NCI-H1048 (cell line): ENCODE measurements at places on chromosomes 5 and 9.

GRCh38 chr9:123162791-123163345 lies 105.5 kb downstream of the STRBP start:
- DNase-seq: no peak

DNA sequence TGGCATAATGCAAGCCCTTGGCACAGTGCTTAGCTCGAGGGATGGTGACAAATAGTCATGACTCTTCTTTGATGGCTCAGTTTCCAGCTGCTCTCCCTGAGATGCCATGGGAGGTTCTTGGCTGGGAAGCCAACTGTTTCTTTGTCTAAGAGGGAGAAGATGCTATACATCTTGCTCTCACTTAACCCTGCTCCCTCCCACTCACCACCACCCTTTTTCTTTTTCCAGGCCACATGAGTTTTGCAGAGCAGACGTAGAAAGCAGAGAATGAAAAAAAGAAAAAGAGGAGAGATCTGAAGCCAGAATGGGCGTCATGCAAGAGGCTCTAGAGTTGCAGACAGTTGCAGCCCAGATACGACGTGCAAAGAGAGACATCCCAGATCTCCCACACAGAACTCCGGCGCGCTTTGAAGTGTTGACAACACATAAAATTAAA lies 160.5 kb downstream of the FGF18 start:
- DNase-seq: no peak

- DNase-seq: no peak
These were observed 22.4 kb downstream of the ABITRAM start for GRCh38 chr9:108956631-108957026.

GRCh38 chr5:2746561-2747032 lies 4.9 kb downstream of the IRX2 start:
- DNase-seq: no peak

DNA sequence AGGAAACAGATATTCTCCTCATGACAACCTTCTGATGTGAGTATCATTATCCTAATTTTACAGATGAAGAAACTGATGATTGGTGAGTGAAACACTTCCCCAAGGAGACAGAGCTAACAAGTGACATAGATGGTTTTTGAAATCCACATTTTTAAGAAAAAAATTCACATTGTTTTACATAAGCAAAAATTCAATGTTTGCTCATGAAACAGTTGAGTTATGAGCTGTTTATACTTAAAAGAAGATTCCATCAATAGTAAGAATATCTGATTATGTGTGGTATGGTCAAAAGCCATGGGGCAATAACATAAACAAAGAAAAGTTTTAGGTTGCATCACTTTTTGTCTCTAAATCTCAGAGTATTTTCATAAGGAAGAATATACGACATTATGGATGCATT lies 167.9 kb upstream of the PAPPA start:
- no peak for DNase-seq

GRCh38 chr5:88380332-88380731 lies 111.7 kb upstream of the TMEM161B start:
- no peak for DNase-seq

GRCh38 chr5:137616046-137616445 lies 116.9 kb upstream of the SPOCK1 start:
- no peak for DNase-seq

GRCh38 chr9:8244505-8245092 lies 445.0 kb upstream of the DMAC1 start:
- DNase-seq: no peak

- DNase-seq: no peak
These were observed 72.6 kb downstream of the SMARCA2 start for GRCh38 chr9:2087500-2088313.

DNA sequence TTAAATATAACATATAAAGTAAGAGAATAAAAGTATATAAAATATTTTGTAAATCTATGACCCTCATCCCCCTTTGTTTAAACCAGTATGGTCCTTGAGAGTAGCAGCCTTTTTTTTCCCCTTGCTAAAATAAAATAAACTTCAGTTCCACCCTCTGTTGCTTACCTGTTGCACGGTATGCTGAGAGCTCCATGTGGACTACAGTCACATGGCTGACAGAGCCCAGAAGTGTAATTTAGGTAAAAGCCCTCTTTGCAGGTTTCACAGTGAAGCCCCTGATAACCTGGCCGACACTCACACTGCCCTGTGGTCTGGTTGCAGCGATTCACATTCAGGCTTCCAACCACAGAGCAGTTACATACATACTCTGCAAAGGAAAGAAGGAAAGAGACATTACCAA lies 55.1 kb downstream of the MEGF9 start:
- no peak for DNase-seq

DNA sequence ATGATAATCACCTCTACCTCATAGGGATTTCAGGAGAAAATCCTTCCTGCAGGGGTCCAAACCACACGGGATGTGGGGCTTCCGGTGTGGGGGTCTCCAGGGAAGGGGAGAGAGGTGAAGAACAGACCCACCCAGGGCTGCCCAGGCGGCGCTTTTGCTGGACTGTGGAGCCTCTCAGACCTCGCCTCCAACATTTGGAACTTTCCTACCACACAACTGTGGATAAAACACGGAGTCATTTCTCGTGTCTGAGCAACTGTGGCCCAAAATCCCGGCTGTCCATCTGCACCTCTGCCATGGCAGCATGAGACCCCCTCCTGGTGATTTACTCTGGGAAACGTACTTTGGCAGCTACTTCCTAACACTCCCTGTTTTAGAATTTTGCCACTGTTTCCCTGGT lies 307.8 kb upstream of the IRX4 start:
- no peak for DNase-seq

GRCh38 chr5:1507961-1508658 lies 15.7 kb downstream of the LPCAT1 start:
- DNase-seq: no peak

DNA sequence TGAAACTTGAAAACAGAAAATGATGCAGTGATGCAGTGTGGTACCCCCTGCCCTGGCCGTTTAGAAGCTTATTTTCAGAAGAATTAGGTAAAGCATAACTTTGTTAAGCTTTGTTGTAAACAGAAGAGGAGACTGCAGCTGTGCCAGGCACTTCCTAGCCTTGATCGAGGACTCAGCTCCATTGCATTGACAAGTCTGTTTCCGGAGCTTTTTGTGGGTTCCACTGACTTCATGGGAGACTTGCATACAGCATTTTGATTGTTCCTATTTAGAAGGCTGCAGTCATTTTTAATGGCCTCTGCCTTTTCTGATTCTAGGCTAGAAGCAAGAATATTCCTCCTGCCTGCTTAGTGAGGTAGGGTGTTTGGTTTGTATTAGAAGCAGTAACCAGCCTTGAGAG lies 12.3 kb downstream of the MVB12B start:
- no peak for DNase-seq

- no peak for DNase-seq
These were observed 185.9 kb downstream of the DAB2IP start for GRCh38 chr9:121837113-121837961.

- DNase-seq: no peak
These were observed 213.3 kb downstream of the PCSK1 start for GRCh38 chr5:96219580-96220281.

DNA sequence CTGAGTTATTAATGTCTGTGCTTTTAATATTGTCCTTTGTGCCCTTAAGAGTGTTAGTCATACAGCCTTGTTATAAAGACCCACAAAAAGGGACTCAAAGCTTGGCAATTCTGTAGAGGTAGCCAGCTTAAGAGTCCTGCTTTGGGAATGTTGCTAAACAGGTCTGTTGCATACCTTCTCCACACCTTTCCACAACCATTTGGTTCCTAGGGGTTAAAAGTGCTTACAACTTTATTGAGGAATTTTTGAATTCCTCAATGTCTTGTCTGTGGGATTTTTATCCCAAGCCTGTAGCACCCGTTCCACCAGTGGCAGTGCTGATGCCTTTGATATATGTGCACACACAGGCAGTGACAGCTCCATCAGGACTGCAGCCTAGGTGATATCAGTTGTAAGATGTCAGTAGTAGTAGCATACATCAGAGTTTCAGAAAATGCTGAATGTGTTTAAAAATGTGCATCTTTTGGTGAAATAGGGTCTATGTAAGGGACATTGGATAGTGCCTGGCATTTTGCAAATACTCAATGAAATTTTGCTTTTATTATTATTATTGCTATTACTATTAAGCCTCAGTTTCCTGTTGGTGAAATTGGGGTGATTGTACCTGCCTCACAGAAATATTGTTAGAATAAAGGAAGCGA lies 68.5 kb downstream of the WWC1 start:
- DNase-seq: no peak

GRCh38 chr5:141543053-141543452 lies 54.2 kb downstream of the PCDHGC5 start:
- no peak for DNase-seq

DNA sequence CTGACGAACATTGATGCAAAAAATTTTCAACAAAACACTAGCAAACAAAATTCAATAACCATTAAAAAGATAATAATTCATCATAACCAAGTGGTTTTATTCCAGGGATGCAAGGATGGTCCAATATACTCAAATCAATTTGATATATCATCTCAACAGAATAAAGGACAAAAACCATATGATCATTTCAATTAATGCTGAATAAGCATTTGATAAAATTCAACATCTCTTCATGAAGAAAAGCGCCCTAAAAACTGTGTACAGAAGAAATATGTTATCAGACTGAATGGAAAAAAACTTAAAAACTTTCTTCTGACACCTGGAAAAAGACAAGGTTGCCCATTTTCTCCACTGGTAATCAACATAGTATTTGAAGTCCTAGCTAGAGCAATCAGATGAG lies 720.3 kb upstream of the RGMB start:
- DNase-seq: no peak

DNA sequence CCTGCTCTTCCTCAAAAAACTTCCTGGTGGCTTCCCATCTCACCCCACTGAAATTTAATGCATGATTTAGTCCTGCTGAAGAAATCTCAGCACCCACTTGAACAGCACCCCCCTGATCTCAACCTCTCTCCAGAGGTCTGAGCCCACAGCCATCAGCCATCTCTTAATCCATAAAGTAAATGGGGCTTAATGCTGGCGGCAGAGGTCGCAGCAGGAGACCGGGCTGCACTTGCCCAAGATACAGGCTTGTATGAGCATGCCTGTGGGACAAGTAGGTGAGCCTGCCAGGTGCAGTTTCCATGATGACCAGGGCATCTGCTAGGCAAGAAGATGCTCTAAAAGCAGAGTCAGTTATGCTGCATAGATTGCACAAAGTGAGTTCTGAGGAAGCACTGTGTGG lies 52.4 kb upstream of the CTXN3 start:
- no peak for DNase-seq

GRCh38 chr9:104386425-104387069 lies 117.5 kb upstream of the OR13F1 start:
- DNase-seq: peak; percentile 18

DNA sequence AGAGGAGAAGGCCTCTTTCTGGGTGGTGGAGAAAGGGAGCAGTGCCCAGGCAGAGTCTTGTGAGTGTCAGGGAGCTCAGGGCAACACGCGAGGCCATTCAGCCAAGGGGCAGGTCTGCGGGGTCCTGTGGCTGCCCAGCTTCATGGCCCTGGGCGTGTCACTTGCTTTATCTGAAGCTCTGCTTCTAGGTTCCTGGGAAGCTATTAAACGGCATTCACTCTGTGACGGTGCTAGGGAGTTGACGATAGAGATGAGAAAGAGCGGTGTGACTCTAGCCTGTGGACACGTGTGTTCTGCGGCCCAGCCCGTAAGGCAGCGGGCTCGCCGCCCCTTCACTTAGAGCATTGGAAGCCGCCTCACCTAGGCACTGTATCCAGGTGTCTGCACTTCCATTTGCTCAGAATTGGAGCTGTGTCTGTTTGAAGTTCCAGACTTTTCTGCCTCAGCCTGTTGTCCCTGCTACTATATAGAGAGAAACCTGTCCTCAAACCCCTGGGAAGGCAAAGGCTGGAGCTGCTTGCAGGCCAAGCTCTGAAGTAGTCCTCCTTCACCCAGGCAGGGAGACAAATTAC lies 88.3 kb downstream of the PHF2 start:
- no peak for DNase-seq

DNA sequence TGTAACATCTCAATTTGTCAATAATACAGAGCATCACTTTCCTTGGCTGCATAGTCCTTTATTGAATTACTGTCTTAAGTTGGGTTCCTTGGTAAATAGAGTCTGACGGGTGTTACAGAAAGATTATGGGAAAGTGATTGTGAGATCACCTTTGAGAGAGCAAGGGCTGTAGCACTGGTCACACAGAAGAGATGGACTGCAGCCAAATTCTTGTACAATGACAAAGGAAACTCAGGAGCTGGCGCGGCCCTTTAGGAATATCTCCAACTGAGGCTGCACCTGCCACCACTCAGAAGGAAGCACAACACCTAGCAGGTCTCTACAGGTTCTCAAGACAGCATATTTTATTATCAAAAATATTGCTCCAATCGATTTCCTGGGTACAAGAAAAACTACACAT lies 350.0 kb upstream of the ISL1 start:
- no peak for DNase-seq

- no peak for DNase-seq
These were observed 134.3 kb downstream of the PPP2R2B start for GRCh38 chr5:146744068-146744745.

DNA sequence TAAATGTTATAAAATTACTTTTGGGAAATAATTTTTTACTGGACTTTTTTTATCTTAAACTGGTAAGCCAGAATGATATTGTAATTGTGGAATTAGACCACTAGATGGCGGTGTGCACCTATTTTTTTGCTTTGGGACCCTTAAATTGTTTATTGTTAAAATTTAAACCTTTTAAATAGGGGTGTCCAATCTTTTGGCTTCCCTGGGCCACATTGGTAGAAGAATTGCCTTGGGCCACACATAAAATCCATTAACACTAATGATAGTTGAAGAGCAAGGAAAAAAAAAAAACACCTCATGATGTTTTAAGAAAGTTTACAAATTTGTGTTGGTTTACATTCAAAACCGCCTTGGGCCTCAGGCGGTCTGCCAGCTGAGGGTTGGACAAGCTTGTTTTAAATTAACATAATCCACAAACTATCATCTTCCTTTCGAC lies 28.4 kb upstream of the GADD45G start:
- no peak for DNase-seq

DNA sequence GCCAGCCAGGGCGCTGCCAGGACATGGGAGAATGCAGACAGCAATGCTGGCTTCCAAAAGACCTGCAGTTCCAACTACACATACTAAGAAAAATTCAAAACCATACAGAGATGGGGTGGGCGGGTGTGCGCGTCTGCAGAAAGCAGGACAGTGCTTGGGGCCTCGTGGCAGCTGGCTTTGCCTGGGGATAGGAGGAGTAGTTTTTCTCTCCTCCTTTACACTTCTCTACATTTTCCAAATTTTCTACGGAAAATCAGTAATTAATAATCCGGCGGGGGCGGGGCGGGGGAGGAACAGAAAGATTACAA lies 43.6 kb upstream of the SARDH start:
- no peak for DNase-seq

GRCh38 chr5:10381803-10382202 lies 28.3 kb downstream of the MARCHF6 start:
- no peak for DNase-seq
